ENCODE measurements at places on chromosomes 4 and X.

DNA sequence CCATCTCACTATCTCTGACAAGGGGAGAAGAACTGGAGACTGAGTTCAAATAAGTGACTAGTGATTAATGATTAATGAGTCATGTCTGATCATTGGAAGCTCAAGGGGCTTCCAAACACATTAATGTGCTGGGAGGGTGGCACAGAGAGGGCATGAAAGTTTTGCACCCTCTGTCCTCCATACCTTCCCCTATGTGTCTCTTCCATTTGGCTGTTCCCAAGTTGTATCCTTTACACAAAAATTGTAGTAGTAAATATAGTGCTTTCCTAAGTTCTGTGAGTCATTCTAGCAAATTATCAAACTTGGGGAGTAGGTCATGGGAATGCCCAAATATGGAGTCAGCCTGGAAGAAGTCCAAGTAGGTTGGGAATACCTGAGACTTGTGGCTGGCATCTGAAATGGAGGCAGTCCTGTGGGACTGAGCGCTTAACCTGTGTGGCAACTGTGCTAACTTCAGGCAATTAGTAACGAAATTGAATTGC is 4.1 kb upstream of the FAM200B start:
- no peak for DNase-seq

- DNase-seq = no peak
Measured at GRCh38 chr4:19399001-19399400, 852.7 kb upstream of the SLIT2 start.

GRCh38 chrX:115093191-115093590 is 75.8 kb upstream of the IL13RA2 start:
- no peak for DNase-seq

DNA sequence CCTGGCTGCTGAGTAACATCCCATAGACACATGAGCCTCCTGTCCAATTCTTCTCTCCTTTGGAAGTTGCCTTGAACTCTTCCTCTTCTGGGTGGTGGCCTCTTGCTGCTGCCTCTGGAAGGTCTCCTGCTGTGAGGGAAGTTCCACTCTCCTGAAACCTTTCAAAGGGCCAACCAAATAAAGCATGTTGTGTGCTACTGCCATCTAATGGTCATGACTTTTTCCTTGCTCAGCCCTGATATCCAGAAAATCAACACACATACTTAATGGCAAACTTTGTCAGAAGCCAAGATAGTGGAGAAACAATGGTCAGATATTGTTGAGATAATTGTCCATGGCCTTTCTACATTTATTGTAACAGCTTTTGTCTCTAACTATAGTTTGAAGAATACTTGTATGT is 19.1 kb upstream of the ZXDA start:
- DNase-seq = no peak

DNA sequence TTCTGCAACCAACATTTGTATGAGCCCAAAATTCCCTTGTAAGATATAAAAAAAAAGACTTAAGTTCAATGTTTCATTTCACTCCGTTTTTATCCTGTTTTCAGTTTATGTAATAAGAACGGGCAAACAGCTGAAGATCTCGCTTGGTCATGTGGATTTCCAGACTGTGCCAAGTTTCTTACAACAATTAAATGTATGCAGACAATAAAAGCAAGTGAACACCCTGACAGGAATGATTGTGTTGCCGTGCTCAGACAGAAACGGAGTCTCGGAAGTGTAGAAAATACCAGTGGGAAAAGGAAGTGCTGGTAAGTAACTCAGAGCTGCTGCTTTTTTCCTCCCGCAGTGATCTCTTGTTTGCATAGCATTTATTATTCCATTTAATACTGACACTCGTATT is 2.8 kb downstream of the ANKRD37 start:
- DNase-seq = no peak

DNA sequence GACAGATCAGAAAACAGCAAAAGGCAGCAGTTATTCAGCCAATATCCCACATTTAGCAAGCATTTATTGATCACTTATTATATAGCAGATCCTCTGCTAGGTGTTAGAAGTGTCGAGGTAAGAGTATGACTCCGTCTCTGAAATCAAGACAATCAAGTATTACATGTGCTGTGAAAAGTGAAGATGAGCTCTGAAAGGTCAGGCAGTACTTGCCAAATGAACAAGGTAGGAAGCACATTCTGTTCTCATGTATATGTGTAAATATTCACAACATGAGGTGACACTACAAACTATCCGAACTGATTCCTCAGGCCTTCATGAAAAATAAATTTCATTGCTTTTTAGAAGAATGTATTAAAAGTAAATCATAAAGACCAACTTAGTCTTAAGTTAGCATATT is 15.3 kb downstream of the ATP1B4 start:
- no peak for DNase-seq

DNA sequence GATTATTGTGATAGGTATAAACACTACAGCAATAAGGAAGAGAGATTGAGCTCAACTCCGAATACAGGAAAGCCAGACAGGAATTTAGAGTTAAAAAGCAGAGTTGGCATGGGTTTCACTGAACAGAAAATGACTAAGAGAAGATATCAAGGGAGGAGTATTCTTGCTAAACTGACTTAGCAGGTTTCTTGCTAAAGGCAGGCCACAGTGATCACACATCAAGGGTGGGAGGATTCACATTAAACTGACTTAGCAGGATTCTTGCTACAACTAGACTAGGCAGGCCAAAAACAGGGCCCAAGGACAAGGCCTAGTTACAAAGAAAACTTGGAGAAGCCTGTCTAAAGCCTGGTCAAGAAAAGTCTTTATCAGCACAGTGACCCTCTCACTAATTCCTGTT is 195.1 kb downstream of the MAGEB5 start:
- DNase-seq = no peak

DNA sequence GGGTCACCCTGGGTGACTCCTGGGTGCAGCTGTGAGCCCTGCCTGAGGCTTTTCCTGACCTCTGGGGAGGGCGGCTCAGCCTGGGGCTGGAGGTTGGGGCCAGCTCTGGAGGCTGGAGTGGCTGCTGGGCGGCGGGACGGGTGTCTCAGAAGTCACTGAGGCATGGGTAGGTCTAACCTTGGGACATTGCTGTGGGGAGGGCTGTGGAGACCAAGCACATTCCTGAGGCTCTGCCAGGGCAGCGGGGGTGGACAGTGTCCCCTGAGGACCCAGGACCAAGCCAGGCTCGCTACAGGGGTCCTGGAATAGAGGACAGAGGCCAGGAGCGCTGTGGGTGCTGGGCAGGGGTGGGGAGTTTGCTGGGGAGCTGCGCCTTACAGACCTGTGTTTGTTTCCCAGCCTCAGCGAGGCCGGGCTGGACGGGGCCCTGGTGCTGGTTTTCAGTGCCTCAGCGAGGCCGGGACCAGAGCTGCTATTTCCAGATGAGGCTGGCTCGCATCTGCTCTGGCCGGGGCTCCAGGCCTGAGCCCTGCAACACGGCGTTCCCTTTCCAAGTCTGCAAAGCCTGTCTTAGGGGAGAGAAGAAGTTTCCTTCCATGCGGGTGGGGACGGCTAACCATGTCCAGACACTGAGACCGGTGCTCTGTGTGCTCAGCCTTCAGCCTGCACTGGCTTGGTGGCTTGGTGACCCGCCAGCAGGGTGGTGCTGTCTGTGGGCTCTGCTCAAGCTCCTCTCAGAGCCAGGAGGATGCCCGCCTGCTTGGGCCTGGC is 3.0 kb upstream of the SLC25A6 start:
- no peak for DNase-seq

GRCh38 chr4:36884151-36884550 is 360.4 kb upstream of the NWD2 start:
- DNase-seq = no peak

- no peak for DNase-seq
Measured at GRCh38 chr4:155906554-155907247, 3.2 kb downstream of the TDO2 start.

DNA sequence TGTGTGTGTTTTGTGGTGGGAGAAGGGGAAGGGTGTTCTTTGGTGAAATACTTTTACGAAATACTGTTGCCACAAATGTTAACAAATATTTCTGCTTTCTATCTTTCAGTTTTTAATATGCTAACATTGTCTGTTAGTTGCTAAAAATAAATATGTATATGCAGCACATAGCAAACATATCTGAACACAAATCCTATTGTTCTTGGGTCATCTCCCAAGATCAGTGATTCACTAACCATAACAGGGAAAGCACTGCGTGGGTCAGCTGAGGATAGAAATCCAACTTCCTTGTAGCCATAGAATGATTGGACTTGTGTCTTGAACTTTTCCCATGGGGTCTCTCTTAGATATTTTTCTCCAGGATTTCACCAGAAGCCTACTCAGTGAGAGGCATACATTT is 250.3 kb upstream of the FAM47A start:
- DNase-seq = no peak

GRCh38 chr4:150256841-150257730 is 178.8 kb downstream of the DCLK2 start:
- DNase-seq = no peak

DNA sequence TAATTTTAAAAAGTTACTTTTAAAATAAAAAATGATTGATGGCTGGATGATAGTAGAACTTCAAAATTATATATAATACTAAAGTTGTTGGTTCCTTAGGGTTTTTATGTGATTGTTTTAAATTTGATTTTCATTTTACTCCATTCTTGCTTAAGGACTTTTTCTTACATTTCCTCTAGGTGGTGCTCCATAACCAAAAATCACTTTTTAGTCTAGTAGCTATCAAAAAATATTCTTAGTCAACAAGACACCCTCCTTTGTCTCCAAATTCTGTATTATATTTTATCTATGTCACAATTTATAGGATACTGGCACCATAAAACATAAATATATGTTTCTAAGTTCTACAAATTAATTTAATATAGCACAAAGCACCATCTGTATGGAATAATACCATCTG is 67.2 kb upstream of the BRWD3 start:
- no peak for DNase-seq

GRCh38 chr4:58209551-58209950 is 1099.4 kb upstream of the IGFBP7 start:
- no peak for DNase-seq

DNA sequence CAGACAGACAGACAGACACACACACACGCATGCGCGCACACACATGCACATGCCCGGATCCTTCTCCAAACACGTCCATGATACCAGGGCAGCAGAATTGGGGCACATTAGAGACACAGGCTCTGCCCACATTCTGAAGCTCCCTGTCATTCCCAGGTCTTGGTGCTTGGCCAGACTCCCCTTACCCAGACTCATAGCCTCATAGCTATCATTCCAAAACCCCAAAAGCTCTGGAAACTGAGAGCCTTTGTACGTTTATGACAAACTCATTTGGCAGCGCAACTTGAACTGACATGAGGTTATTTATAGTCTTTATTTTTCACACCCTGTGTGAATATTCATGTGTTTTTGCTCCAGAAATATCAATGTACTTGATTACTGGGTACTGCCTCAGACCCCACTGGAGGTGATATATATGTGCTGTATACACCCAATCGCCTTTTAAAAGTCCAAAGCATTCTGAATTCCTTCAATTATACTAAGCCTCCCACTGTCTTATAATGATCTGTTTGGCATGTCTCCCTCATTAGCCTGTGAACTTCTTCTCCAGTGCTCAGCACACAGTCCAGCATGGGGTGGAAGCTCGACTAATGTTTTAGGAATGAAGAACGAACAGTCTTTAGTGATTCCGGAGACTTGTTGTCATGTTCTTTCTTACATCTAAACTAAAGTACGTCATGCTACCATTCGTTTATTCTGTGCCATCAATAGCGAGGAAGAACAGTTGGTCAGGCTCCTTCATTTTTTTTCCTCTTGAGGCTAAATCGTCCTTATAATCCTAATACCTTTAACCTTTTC is 45.0 kb downstream of the RTL9 start:
- DNase-seq = no peak

GRCh38 chr4:105025263-105026017 is 121.2 kb upstream of the TET2 start:
- no peak for DNase-seq

DNA sequence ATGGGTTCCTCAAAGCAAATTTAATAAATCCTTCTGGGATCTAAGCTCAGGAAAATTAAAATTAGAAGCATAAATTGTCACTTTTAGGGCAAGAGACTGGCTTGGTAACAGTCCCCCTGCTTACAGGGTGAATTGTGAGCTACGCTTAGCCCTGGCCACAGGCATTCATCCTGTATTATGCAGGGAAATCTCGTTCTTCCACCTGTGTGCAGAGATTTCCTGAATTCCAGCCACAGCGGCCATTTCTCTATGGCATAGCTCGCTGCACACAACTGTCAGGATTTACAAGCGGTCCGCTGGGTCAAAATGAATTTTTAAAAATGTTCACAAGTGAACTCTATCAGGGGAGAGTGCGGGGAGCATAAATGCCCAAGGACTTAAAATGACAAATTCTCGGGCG is 111.9 kb downstream of the DCTD start:
- no peak for DNase-seq

GRCh38 chr4:147865926-147866325 is 134.0 kb downstream of the ARHGAP10 start:
- no peak for DNase-seq

GRCh38 chr4:85092943-85093342 is 126.5 kb upstream of the WDFY3 start:
- DNase-seq = no peak

GRCh38 chr4:5021546-5021945 is 2.3 kb upstream of the CYTL1 start:
- DNase-seq = no peak

DNA sequence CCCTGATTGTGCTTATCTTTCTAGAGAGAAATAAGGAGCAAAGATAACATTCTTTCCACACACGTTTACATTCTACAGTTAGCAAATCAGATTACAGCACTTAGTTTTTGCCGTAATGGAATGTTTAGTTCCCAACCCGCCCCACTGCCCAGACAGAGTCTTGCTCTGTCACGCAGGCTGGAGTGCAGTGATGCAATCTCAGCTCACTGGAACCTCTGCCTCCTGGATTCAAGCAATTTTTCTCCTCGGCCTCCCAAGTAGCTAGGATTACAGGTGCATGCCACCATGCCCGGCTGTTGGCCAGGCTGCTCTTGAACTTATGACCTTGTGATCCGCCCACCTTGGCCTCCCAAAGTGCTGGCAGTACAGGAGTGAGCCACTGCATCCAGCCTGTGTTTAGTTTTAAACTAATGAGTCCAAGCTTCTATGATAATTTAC is 8.4 kb upstream of the PRPS1 start:
- no peak for DNase-seq

GRCh38 chr4:36243355-36244256 is 708 bp downstream of the ARAP2 start:
- DNase-seq = peak; percentile 50

DNA sequence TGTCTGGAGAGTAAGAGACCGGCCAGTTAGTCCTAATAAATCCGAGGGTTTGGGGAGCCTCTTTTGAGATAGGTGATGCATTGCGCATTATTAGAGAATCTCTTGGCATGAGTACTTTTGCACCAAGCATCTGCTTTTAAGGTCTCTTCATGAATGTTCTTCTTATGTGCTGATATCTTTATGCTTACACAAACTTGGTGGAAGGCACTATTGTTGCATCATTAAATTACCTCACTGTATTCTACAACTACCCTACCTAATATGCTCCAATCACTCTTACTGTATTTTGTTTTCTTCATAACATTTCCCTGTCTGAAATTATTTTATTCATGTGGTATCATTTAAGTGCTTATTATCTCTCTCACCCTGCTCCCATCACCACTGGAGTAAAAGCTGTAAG is 151.6 kb downstream of the PALLD start:
- DNase-seq = no peak

- DNase-seq = no peak
Measured at GRCh38 chr4:124526769-124527168, 185.8 kb downstream of the ANKRD50 start.
